ENCODE measurements at places on chromosomes 6 and 20.

DNA sequence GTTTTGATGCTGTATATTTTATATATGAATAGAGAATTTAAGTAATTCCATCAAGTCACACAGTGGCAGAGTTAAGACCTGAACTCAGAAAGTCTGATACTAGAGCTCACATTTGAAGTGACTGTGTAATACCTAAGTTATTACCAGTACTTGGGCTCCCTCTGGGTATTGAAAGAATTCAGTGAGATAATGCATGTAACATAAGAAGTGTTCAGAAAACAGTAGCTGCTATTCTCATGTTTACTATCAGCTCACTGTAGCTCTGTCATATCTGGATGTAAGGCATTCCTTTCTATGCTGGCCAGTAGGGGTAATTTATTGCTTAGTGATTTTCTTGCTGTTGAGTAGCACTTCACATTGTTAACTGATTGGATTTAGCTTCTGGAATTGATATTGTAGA is 44.6 kb downstream of the NKX2-4 start:
- DNase-seq = no peak

- DNase-seq = peak; percentile 40
Measured at GRCh38 chr20:63178889-63179686, 36.8 kb downstream of the YTHDF1 start.

DNA sequence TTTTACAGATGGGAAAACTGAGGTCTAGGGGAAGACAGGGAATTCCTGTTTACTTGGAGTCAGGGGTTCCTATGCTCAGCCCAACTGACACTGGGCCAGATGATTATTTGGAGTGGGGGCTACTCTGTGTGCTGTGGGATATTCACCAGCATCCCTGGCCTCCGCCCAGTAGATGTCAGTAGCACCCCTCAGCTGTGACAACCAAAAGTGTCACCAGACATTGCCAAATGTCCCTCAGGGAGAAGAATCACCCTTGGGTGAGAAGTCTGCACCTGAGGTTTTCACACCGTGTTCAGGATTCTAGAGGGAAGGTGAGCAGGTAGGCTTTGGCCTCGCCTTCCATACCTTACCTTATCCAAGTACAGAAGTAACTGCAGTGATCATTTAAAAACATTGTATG is 27.6 kb downstream of the CDH26 start:
- no peak for DNase-seq

- no peak for DNase-seq
Measured at GRCh38 chr6:117561128-117561527, 41.2 kb downstream of the GOPC start.

DNA sequence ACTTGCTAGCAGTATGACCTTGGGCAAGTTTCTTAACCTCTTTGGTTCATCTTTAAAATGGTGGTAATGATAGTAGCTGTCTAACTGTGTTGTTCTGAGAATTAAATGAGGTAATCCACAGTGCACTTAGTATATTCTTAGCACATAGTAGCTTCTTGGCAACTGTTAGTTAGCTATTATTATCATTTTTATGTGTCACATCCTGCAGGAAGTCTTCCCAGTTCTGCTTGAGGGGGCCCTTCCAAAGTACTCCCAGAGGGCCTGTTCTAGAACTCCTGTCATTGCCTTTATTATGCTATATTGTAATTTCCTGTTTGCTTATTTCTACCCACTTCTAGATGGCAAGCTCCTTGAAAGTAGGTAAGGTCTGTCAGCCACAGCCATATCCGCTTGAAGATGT is 30.6 kb downstream of the ANKS1A start:
- DNase-seq = no peak

Data from small intestine (tissue), 16 donors.